ENCODE measurements at places on chromosomes 1 and 21.

GRCh38 chr21:14520535-14520934, 25.6 kb downstream of the SAMSN1 start:
- DNase-seq: no peak

DNA sequence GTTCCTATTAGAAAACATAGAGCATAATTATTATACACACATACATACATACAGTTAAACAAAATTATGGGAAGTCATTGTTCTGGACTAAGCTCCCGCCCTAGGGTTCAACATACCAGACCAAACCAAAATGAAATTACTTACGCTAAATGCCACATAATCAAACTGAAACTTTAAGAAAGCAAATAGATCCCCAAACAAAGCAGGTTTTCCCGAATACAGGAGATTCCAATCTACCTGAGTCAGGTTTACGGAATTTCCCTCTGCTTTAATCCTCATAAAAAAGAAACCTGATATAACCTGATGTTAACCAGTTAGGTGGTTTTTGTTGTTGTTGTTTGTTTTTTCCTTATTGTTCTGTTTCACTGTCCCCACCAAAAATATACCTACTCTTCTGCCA, 1886.9 kb downstream of the NCAM2 start:
- no peak for DNase-seq

- DNase-seq: no peak
Observed at GRCh38 chr1:221419513-221420095, 322.3 kb downstream of the DUSP10 start.

DNA sequence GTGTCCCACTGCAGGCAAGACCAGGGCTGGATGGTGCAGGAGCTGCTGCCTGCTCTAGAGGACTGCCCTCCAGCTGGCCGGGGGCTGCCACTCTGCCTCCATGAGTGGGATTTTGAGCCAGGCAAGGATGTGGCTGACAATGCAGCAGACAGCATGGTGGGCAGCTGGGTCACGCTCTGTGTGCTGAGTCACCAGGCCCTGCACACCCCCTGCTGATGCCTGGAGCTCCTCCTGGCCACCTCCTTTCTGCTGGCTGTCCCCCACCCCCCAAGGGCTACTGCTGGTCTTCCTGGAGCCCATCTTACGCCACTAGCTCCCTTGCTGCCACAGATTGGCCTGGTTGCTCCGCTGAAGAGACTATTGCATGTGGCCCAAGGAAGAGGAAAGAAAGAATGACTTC, 3.9 kb upstream of the ZSCAN20 start:
- no peak for DNase-seq

GRCh38 chr1:109929588-109930251, 19.1 kb downstream of the CSF1 start:
- DNase-seq: no peak

DNA sequence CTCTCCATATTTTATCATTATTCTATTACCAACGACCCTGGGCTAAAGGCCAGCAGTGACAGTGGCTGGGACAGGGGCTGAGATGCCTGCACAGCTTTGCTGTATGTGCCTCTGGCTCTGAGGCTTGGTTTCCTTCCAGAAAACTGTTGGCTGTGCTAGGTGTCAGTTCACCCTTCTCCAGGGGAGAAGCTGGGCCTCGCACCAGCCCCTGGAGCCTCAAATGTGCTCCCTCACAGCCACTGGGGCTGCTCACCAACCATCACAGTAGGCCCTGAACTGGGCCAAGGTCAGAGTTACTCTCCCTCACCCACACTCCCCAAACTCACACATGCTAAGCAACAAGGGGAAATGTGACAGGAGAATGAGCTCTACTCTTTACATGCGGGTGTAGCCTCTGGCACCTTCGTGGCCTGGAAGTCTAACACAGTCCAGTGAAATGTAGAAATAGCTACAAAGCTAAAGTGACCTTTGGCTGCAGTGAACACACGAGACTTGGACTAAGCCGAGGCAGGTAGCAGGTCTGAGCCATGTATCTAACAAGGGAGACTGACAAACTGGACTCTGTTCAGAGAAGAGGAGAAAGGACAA, 4.7 kb upstream of the CD160 start:
- DNase-seq: no peak

GRCh38 chr1:220450927-220451326, 77.0 kb upstream of the MARK1 start:
- DNase-seq: no peak

DNA sequence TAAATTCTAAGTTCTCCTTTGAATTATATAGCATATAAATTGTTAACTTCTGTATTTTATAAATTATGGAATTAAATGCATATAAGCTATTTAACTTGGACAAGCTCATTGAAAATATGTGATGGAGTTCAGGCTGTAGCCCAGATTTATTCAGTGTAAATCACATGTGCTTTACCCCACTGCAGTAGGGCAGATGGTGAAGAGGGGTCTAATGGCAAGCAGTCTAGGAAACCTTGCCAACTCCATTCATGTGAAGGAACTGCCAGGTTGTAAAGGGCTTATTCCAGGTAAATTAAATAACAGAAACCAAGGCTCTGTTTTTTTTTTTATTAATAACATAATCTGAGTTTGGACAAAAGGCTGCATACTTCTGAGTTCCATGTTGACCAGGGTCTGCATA, 243.2 kb downstream of the NCAM2 start:
- DNase-seq: no peak

DNA sequence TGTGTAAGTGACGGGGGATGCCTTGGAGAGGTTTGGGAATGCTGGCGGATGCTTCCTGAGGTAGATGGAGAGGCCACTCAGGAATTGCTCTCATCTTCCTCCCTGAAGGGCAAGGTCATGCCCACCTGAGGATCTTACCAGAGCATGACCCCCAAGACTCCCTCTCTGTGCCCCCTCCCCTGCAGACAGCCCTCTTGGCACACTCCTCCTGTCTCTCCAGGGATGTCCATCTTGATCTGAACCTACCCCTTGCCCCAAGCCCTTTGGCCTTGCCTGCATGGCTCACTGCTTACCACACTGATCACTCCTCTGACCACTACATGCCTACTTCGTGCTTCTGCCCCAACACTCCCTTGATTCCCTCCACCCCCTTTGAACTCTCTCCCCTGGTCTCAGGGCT, 17.9 kb upstream of the MPL start:
- DNase-seq: no peak

GRCh38 chr1:121595089-121595488, 410.3 kb downstream of the SRGAP2C start:
- DNase-seq: no peak
